CD4-positive, alpha-beta T cell (primary cell): ENCODE measurements at places on chromosomes 16 and 17.
A peak's percentile ranks its signal among the peaks of the same experiment; 100 is the strongest.

DNA sequence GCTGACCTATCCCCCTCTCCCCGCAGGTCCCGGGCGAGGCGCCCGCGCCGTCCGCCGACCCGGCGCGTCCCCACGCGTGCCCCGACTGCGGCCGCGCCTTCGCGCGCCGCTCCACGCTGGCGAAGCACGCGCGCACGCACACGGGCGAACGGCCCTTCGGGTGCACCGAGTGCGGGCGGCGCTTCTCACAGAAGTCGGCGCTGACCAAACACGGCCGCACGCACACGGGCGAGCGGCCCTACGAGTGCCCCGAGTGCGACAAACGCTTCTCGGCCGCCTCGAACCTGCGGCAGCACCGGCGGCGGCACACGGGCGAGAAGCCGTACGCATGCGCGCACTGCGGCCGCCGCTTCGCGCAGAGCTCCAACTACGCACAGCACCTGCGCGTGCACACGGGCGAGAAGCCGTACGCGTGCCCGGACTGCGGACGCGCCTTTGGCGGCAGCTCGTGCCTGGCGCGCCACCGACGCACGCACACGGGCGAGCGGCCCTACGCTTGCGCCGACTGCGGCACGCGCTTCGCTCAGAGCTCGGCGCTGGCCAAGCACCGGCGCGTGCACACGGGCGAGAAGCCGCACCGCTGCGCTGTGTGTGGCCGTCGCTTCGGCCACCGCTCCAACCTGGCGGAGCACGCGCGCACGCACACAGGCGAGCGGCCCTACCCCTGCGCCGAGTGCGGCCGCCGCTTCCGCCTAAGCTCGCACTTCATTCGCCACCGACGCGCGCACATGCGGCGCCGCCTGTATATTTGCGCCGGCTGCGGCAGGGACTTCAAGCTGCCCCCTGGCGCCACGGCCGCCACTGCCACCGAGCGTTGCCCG, 10.3 kb downstream of the ZNF771 start:
- DNase-seq = peak; percentile 88

DNA sequence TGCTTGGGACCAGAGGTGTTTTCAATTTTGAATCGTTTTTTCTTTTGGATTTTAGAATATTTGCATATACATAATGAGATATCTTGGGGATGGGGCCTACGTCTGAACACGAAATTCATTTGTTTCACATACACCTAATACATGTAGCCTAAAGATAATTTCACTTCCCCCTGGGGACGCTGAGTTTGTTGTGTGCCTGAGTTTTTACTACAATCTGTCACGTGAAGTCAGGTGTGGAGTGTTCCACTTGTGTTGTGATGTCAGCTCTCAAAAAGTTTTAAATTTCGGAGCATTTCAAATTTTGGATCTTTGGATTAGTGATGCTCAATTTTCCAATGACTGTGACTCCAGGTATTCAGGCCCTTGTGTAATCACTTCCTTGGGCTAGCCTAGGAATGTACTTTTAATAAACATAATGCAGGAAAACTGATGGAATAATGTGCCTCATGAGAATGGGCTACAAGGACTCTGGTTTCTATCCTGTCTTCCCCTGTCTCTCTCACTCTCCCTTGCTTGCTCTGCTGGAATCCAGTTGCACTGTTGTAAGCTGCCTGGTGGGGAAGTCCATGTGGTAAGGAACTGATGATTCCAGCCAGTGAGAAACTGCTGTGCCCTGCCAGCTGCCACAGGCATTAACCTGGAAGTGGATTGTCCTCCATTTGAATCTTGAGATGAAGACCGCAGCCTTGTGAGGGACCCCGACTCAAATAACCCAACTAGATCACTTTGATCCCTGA, 403.8 kb downstream of the SHISA9 start:
- DNase-seq = no peak

- DNase-seq = no peak
These were observed 56.8 kb downstream of the ZZEF1 start for GRCh38 chr17:4086041-4086483.

GRCh38 chr17:5705876-5706576, 121.7 kb upstream of the NLRP1 start:
- no peak for DNase-seq

DNA sequence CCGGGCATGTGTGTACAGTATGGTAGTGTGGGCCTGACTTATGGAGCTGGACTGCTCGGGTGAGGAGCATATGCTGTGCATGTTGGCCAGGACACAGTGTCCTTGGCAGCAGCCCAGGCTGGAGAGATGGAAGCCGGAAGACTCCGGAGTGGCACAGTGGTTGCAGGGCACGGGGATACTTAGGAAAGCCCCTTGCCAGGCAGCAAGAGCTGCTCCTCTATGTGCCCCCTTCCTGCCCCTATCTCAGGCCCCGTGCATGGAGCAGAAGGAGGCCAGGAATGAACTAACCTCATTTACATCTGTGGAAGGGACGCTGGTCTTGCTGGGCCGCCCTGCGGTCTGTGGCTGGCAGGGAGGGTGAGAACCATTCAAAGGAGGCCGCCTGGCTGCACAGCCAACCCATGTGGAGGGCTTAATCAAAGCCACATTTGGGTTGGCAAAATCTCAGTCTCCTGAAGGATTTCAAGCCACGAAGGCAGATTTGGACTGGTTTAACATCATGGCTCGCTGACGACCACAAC, 32.2 kb upstream of the RCVRN start:
- DNase-seq = no peak

DNA sequence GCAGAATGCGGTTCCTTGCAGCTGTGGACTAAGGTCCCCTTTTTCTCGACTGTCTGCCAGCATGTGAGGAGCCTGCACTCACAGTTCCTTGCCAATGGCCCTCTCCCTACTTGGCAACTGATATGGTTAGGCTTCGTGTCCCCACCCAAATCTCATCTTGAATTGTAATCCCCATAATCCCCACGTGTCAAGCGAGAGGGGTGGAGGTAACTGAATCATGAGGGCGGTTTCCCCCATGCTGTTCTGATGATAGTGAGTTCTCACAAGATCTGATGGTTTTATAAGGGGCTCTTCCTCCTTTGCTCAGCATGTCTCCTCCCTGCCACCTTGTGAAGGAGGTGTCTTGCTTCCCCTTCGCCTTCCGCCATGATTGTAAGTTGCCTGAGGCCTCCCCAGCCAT, 19.9 kb downstream of the CIAPIN1 start:
- no peak for DNase-seq

- no peak for DNase-seq
These were observed 129.8 kb downstream of the NTN1 start for GRCh38 chr17:9151091-9151490.

- no peak for DNase-seq
These were observed 16.9 kb downstream of the ADAD2 start for GRCh38 chr16:84207879-84208278.

DNA sequence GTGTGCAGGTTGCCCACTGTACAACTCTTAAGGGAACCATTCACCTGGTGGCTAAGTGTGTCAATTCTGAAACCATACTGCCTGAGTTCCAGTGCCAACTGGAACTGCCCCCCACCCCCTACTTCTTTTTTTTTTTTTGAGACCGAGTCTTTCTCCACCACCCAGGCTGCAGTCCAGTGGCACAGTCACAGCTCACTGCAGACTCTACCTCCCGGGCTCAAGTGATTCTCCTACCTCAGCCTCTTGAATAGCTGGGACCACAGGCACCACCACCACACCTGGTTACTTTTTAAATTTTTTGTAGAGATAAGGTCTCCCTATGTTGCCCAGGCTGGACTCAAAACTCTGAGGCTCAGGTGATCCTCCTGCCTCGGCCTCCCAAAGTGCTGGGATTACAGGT, 40.4 kb upstream of the DHX8 start:
- no peak for DNase-seq
